OCI-LY7 (cell line): ENCODE measurements at places on chromosomes 4 and X.

DNA sequence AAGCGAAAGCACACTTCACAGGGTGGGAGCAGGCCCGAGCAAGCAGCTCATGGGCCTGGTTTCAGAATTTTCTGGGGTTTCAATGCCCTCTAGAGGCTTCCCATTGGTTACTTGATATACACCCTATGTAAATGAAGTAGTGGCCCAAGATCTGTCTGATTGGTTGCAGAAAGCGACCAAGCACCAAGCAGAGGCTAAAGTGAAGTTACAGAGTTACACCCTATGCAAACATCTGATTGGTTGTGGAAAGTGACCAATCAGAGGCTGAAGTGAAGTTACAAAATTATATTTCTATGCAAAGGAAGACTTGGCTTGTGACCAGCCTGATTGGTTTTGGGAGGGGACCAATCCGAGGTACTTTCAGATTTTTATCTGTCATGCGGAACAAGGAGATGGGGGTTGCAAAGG, 8.2 kb downstream of the FHIP1A start:
- no peak for DNase-seq

GRCh38 chrX:44178274-44179053, 165.0 kb downstream of the EFHC2 start:
- no peak for DNase-seq

DNA sequence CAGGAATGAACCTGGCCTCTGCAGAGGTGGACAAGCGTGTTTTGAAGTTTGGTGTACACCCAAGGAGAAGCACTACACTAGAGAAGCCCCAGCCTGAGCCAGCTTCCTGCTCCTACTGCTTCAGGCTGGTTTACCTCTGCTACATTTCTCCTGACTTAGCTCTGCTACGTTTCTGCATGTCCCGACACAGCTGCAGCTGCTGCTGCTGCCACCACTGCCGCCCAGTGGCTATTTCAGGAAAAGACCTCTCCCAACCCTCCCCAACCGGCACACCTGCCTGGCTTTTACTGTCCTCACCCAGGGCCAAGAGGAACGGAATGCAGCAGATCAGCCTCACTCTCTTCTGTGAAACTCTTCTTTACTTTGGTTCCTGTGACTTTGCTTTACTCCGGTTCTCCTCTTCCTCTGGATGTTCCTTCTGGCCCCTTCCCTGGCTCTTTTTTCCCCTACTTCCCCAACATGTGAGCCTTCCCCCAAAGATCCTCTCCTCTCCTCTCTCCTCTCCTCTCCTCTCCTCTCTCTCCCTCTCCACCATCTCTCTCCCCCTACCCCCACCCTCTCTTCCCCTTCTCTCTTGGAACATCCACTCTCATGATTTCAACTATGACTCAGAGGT, 3.1 kb upstream of the P2RY4 start:
- DNase-seq = peak; percentile 46

DNA sequence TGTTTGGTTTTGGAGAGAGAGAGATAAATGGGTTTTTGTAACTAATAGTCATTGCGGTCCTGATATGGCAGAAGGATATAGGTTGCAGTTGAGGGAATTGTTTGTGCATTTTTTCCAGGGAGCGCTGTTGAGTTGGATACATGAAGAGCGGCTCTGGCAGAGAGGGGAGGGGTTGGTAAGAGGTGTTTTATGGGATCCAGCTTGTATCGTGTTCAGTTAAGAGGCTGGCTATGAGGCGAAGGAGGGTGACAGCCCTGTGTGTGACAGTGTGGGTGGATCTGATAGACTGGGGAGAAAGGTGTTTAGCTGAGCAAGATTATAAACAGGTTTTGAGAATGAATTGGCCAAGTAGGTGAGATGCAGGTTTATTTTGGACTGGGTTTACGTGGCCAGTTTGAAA, 1.5 kb downstream of the SPANXN4 start:
- no peak for DNase-seq

DNA sequence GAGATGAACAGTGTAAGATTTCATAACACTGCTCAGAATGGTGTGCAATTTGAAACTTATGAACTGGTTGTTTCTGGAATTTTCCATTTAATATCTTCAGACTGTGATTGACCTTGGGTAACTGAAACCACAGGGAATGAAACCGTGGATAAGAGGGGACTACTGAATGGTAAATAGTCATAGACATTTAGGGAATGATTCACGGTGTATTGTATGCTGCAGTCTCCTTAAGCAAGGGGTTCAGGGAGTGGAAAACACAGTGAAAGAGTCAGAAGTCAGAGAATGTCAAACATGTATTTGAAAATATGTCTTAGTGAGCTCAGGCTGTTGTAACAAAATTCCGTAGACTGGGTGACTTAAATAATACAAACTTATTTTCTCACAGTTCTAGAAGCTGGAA, 398.2 kb upstream of the DIPK2B start:
- DNase-seq = no peak

- no peak for DNase-seq
These were observed 5.9 kb downstream of the SPARCL1 start for GRCh38 chr4:87523307-87523706.

- DNase-seq = no peak
These were observed 157.8 kb downstream of the ANTXR2 start for GRCh38 chr4:79915246-79915645.

DNA sequence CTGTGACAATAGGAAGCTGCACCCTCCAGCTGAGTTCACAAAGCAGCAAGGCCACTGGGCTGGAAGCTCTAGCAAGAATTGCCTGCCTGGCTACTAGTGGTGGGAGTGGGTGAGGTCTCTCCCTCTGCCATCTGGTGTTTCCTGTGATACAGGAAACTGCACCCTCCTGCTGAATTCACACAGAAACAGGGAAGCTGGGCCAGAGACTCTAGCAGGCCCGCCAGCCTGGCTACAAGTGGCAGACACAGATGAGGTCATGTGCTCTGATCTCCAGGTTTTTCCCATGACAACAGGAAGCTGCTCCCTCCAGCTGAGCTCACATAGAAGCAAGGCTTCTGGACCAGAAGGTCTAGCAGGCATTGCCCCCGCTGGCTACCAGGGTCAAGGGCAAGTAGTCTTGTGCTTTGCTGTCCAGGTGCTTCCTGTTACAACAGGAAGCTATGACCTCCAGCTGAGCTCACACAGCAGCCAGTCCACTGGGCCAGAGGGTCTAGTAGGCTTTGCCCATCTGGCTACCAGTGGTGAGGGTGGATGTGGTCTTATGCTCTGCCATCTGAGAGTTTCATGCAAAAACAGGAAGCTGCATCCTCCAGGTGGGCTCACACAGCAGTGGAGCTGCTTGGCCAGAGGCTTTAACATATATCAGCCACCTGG, 41.5 kb upstream of the ZXDA start:
- peak; percentile 94 for DNase-seq

GRCh38 chrX:116399681-116400080, 36.7 kb upstream of the SLC6A14 start:
- DNase-seq = no peak

GRCh38 chr4:4677556-4678522, 136.0 kb upstream of the STX18 start:
- DNase-seq = peak; percentile 13

DNA sequence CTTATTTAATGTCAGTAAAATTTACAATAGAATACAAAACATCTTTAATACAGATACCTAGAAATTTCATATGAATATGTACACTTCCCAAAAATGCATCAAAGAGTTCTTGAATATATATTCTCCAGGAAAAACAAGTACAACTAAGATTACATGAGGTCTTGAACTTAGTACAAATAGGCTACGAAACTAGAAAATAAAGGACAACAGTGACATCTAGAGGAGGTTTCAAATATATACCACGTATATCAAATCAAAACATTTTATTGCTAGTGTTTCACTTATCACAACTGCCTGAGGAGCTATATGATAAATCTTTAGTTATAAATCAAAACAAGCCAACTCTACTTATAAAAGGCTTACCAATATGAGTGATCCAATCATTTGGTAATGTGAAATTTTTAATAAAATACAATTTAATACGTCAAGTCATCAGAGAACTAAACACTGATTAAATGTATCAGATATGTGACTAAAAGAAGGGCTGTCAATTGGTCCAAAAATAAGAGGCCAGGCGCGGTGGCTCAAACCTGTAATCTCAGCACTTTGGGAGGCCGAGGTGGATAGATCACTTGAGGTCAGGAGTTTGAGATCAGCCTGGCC, 36.6 kb downstream of the ANAPC10 start:
- peak; percentile 60 for DNase-seq
